ENCODE measurements at places on chromosomes 3 and 15.

GRCh38 chr3:57065588-57065987 lies 5.1 kb downstream of the SPATA12 start:
- DNase-seq: no peak

GRCh38 chr3:178802993-178803693 lies 266.9 kb downstream of the KCNMB2 start:
- DNase-seq: no peak

- no peak for DNase-seq
Measured at GRCh38 chr15:97861529-97862260, 98.8 kb upstream of the ARRDC4 start.

GRCh38 chr15:78360958-78361718 lies 21.0 kb downstream of the CRABP1 start:
- DNase-seq: no peak

DNA sequence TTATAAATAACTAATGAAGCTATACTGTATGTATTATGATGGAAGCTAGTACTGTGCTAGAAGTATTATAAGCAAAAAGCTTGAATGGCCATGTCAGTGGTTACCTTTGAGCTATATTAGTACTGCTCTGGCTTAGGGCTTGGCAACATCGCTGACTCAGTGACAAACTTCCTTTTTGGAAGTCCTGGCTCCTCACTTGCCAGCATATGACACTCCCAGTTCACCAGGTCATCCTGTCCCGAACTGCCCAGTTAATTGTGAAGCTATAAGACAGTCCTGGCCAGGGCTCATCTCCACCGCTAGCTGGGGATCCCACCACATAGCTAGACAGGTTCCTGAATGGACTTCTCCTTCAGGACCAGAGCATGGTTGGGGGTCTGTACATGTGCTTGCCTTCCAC lies 31.9 kb downstream of the RAB8B start:
- no peak for DNase-seq

DNA sequence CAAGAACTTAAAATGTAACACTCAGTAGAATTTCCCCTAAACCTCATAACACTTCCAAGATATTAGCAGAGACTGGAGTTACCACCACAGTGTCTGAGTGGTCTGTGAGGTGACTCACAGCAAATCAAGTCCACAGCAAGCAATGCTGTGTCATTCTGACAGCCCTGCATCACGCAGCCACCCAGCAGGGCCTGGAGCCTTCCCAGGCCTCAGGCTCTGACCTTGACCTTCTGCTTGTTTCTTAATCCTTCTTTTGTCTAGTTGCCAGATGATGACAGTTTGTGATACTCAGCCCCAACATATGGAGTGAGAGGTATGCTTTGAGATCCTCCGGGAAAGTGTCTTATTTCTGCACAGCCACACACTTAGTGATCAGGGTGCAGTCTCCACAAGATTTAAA lies 82.5 kb downstream of the TOP2B start:
- no peak for DNase-seq

DNA sequence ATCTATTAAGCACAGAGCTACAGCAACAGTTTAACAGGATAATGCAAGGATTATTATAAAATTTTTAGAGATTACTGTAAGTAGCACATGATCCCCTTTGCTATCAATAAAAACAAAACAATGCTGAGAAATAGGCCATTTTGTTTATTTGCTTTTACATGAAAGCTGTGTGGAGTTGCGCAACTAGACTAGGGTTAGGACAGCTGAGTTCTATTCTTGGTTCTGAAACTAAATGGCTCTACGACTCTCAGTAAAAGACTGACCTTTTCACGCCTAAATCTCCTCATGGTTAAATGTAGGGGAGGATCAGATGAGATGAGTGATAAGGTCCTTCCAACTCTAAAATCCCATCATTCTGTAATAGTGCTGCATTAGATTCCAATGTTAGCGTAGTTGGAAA lies 25.0 kb downstream of the KCNMB2 start:
- DNase-seq: no peak

- no peak for DNase-seq
Measured at GRCh38 chr3:61227799-61228198, 23.5 kb downstream of the FHIT start.

DNA sequence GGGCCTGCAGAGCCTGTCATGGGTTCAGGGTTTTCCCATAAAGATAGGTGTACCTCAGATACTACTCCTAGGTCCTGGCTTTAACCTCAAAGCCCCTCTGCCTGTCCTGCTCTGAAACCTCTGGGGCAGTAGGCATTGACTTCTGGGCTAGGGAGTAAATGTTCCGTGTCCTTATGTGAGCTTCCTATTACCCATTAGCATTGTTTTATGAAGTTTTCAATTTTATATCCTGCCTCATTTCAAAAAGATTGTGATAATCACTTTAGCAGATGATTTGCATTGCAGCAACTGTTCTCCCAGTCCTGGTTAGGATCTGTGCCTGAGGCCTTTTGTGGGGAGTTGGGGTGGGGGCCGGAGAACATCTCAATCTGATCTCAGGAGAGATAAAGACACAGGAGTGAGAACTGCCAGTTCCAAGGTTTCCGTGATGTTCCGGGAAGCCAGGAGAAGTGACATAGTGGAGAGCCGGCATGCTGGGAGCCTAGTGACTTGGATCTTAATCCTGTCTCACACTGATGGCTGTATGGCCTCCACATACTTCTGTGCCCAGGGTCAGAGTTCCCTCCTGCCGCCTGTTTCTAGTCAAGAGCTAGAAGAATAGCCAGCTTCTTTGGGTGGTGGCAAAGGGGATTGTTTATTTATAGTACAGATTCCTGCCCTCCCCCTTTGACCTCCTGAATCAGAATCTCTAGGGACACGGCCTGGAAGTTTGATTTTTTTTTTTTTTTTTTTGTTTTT lies 10.6 kb downstream of the TPM1 start:
- DNase-seq: no peak

- DNase-seq: no peak
Measured at GRCh38 chr15:63826528-63826927, 7.2 kb downstream of the HERC1 start.

GRCh38 chr3:153614140-153614539 lies 452.1 kb downstream of the RAP2B start:
- DNase-seq: no peak

DNA sequence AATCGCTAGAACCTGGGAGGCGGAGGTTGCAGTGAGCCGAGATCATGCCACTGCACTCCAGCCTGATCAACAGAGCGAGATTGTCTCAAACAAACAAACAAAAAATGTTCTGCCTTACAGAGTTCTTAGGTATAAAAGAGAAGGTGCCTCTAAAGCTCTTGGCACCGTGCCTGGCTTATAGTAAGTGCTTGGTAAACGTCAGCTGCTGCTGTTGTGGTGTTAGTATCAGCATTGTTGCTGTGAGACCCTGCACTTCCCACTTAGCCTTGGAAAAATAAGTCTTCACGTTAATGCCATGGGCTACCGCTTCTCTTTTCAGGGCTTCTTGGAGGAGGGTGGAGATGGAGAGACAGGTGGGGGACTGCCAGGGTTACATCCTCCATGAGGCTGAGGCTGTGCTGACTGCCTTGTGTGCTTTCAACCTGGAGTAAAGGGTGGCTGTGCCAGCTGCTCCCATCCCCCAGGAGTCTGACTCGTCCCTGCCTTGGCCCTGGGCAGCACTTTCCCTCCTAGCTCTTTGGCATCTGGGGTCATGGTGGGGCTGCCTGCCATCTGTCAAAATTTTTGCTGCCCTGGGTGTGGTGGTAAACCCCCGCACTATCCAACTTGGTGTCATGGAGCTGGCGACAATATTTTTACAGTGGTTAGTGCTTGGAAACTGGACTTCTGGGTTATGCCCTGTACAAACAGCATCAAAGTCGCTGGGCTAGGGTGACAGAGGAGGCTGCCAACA lies 17.8 kb downstream of the FLNB start:
- no peak for DNase-seq

GRCh38 chr15:50854601-50855490 lies 53.6 kb upstream of the AP4E1 start:
- DNase-seq: no peak

DNA sequence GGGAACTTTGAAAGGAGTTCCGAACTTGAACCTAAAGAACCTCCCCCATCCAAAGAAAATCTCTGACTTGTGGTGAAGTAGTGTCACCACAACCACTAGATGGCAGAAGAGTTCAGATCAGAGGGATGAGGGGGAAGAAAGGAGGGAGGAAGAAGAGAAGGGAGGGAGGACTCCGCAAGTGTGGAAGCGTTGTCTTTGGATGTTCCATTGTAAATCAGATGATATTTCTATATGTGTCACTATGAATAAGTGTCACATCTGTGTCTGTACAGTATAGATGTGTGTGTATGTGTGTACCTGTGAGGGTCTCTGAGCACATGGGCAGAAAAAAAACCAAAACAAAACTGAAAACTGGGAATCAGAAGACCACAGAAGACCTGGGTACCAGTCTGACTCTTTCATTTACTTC lies 16.9 kb downstream of the SLC24A1 start:
- DNase-seq: peak; percentile 50

DNA sequence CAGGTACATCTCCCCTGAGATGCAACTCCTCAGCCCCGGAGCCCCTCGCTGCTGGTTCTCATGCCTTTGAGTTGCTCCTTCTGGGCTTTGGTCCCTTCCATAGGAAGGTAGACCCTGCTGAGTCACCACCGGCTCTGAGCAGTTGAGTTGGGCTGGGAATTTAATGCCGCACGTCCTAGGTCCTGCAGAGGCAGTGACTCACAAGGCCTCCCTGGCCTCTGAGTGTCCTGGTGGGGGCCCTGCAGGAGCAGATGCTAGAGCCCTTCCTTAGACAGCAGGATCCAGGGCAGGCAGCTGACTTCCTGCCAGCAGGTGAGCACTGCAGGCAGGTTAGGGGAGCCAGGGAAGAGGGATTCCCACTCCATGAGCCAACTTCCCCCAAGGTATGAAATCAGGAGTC lies 5.5 kb upstream of the NTRK3 start:
- no peak for DNase-seq

- no peak for DNase-seq
Measured at GRCh38 chr3:156614642-156615511, 59.5 kb upstream of the TIPARP start.

DNA sequence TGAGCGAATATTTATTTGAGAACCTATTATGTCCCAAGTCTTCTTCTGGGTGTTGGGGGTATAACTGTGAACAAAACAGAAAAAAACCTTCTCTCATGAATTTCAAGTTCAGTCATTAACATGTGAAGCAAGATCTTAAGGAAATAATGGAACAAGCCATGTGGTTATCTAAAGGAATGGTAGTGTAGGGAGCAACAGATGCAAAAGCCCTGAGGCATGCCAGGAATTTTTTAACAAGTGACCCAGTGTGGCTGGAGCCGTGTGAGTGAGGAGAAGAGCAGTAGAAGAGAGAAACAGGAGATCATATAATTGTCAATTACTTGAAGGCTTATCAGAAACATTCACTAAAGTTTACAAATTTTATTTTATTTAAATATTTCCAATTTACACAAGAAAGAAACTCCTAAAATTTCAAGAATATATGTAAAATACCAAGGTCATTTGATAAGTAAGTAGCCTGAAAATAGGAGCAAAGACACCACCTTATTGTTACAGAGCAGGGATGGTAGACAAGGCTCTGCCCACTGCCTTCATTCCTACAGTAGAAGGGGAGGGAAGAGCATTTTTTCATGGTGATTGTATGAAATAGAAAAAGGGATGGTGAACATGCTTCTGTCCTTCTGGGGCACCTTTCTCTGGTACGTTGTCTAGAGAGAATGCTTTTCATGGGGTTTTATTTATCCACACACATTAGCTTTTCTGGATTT lies 345.1 kb downstream of the PLOD2 start:
- no peak for DNase-seq

- DNase-seq: no peak
Measured at GRCh38 chr15:38263996-38264395, 11.4 kb downstream of the SPRED1 start.

DNA sequence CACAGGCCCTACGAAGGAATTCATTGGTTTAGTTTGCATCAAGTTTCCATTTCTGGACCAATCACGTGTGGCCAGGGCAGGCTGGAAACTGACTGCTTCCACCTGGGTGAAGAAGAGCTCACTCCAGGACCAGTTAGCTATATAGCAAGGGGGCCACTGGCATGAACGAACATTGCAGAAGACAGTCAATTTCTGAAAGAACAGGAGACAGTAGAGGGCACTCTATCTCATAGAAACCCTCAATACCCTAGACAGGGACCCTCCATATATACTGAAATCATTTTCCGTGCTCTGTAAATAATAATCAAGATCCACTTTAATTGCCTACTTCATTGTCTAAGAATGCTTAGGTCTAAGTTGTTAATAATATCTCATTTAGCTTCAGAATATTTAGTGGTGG lies 215.6 kb downstream of the CADPS start:
- no peak for DNase-seq

DNA sequence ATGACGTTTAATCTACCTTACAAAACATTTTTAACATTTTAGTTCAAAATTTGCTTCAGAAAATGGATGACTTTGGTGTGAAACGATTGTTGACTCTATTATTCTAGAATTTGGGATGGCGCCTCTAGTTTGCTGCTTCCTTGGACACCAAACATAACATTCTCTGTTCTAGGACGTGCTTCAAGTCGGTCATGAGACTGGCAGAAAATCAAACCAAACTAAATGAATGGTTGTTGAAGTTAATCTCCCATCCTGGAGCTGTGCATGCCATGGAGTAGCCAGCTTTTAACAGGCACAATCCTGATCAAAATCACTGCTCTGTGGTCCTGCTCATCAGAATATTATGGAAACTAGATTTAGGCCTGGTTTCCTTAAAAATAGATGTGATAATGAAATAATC lies 9.6 kb upstream of the LRRFIP2 start:
- DNase-seq: no peak

GRCh38 chr15:39735120-39735717 lies 47.4 kb downstream of the FSIP1 start:
- DNase-seq: no peak

Measured in renal cortex interstitium (tissue), 15 donors.